GM10248 (cell line): ENCODE measurements at places on chromosomes 11 and 22.

- DNase-seq: no peak
These were observed 5.5 kb upstream of the FXYD2 start for GRCh38 chr11:117830072-117830471.

DNA sequence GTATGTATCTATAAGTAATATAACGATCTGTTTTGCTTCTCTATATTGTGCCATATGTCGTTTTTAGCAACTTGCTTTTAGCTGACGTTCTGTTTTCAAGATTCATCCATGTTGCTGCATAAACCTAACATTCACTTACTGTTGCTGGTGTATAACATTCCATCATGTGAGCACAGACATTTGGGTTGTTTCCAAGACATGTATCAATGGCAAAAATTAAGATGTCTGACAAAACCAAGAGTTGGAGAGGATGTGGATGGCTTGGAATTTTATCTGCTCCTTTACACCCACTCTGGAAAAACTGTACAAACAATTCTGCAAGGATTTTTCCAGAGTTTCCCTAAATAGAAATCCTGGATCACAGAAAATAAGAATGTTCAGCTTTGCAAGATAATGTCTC is 40.9 kb downstream of the DGCR2 start:
- DNase-seq: no peak

GRCh38 chr11:73141031-73141308 is 1.1 kb downstream of the FCHSD2 start:
- DNase-seq: no peak

- no peak for DNase-seq
These were observed 56.0 kb downstream of the PACS1 start for GRCh38 chr11:66126064-66126463.

DNA sequence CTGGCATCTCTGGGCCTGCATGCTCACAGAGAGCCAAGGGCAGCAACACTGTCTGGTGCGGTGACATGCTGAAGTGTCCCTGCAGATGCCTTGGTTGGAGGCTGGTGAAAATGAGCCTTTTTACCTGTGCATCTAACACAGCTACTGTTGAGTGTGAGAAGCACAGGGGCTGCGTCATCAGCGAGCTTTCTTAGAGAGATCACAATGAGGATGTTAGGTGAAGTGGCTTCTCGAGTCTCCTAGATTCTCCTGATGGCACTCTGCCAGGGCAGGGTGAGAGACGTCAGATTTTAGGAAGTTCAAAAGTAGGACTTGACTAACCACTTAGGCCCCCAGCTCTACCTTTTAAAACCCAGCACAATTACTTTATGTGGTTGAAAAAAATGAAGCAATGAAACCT is 3.6 kb upstream of the SLC15A3 start:
- no peak for DNase-seq

DNA sequence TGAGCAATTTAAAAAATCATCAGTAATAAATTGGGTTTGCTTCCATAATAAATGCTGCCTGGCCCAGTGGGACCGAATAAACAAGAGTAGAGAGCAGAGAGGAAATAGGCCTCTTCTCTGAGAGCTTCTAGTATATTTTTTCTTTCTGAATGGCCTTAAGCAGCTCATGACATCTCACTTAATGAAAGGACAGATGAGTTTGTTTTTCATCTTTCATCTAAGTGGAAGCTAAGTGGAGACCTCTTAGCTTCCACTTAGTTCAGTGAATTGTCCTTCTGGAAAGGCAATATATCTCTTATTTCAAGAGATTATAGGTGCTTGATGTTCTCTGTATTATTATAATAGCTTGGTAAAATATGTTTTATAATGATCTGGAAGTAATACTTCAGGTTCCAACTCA is 245.9 kb upstream of the ANO3 start:
- no peak for DNase-seq

DNA sequence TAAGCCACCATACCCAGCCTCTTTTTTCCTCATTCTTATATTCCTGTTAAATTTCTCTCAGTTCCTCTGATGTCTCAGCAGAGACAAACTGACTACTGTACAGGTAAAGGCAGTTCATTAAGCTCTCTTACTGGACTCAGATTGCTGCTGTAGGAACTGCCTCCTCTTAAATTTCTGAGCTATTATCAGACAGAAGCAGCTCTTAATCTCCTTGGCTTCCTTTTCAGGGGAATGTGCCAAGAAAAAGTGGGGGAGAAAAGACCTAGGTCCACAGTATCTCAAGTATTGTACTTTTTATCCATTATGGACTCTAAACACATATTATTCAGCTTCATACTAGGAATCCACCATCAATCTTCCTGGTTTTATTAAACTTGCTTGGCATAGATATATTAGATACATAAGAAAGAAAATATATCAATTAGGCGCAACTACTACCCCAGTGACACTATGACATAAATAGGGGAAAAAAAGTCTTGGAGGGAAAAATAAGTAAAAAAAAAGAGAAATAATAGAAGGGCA is 26.1 kb downstream of the MRTFA start:
- no peak for DNase-seq

DNA sequence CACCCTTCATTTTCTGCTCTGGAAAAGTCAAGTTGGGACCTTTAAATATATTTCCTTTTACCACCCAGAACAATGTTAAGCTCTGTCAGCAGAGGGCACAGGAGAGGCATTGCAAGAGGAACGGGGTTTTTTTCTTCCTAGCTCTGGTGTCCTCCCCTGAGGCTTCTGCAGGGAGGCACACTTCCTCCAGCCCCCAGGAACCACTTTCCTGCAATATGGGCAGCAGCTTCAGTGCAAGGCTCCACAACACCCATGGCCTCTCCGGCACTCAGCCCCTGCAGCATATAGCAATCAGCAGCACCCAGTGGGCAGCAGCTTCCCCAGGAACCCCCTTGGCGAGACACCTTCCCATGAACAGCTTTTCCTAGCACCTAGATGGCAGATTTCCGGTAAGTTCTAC is 101.4 kb downstream of the SYT9 start:
- DNase-seq: peak; percentile 51

- peak; percentile 57 for DNase-seq
These were observed 150.1 kb upstream of the UBASH3B start for GRCh38 chr11:122505304-122506006.

- DNase-seq: no peak
These were observed 12.0 kb downstream of the OVCH2 start for GRCh38 chr11:7694235-7694634.

DNA sequence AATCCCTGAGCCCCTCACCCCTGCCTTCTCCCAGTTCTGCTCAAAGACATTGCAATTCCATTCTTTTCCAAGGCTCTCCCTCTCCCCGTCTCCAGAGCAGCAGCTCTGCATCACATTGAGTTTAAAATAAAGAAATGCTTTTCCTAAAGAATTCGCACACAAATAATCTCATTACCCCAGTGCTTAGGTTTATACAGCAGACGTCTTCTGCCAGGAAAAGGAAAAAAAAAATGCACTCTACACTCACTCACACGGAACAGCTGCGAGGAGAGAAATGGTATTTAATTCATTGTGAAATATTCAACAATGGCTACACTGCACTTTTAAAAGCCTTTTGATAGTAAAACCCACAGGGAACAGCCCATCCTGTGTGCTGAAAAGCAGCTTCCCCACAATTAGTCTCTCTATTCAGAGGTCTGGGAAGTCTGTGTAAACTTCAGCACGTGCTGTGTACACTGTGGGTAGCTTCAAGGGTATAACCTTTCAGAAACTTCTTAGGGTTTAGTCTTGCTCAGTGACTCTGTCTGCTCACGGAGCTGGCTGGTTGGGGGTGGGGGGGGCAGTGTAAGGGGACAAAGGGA is 42.8 kb downstream of the ETS1 start:
- no peak for DNase-seq

GRCh38 chr11:12292766-12293165 is 84.6 kb upstream of the PARVA start:
- peak; percentile 4 for DNase-seq

DNA sequence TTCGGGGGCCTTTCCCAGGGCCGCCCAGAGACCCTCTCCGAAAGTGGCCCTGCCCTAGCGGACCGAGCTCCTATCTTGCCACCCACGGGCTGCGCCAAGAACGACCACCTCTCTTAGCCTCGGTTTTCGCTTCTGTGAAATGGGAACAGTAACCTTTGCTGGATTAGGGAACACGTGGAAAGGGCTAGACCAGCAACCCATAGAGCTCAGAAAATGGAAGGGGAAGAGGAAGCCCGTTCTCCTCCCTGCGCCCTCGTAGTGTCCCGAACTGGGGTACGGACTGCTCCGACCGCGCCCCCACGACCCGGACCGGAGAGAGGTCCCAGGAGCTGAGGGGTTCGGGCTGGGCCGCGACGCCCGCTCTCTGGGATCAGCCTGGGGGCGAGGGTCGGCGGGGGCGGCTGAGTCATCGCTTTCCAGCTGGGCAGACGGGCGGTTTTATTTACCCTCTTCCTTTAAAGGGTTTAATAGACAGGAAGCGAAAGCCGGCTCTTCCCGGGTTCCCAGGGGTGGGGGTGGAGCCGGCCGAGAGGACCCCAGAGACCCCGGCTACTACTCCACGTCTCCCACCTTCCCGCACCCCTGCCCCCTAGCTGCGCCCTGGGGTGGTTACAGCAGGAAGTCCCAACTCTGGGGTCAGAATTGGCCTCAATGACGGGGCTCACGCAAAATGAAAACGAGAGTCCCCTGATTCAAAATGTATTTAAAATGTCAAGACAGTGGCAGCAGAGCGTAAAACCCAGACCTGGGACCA is 907 bp upstream of the PHLDA2 start:
- peak; percentile 77 for DNase-seq

- no peak for DNase-seq
These were observed 267.3 kb upstream of the MPPED2 start for GRCh38 chr11:30853439-30853838.

GRCh38 chr11:94884376-94884775 is 89.0 kb downstream of the CWC15 start:
- DNase-seq: peak; percentile 5

GRCh38 chr22:40322021-40322420 is 24.3 kb upstream of the ADSL start:
- DNase-seq: no peak

- no peak for DNase-seq
These were observed 155.4 kb upstream of the PDGFD start for GRCh38 chr11:104319396-104319795.

- no peak for DNase-seq
These were observed 78.1 kb upstream of the PICALM start for GRCh38 chr11:86147004-86147403.

- DNase-seq: no peak
These were observed 12.9 kb downstream of the OR51L1 start for GRCh38 chr11:5007561-5007960.

- DNase-seq: no peak
These were observed 56.8 kb downstream of the ELFN2 start for GRCh38 chr22:37370306-37370979.

GRCh38 chr22:35435201-35435740 is 35.3 kb downstream of the MCM5 start:
- DNase-seq: no peak

GRCh38 chr11:79201677-79202347 is 239.0 kb downstream of the TENM4 start:
- DNase-seq: no peak

GRCh38 chr22:22414266-22414665 is 94.3 kb downstream of the ZNF280B start:
- DNase-seq: no peak

DNA sequence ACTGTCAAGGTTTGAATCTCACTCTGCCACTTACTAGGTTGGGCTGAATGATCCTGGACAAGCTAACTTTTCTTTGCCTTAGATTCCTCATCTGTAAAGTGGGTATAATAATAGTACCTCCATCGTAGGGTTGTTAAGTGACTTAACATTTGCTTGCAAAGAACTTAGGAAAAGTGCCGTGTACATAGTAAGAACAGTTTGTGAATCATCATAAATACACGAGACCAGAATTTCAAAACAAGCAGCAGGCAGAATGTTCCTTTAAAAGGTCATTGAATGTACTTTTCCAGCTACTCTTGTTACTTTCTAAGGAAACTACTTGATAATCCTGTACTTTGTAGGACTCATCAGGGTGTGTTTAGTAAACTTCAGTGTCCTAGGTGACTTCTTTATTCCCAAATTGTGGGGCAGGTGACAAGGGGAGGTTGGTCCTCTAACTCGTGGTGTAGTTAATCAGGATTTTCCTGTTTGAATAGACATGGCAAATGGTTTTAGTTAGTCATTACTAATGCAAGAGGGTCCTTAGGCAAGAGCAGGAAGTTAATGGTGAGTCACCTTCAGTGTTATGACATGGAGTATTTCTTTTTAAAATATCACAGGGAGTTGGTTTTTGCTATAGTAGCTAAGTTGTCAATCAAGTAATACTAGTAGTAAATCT is 67.9 kb downstream of the YAP1 start:
- DNase-seq: no peak

- DNase-seq: no peak
These were observed 45.1 kb upstream of the TSPAN18 start for GRCh38 chr11:44681698-44682097.

GRCh38 chr22:39205344-39206021 is 39.3 kb downstream of the PDGFB start:
- DNase-seq: peak; percentile 47

GRCh38 chr11:18650859-18651557 is 16.9 kb upstream of the SPTY2D1 start:
- peak; percentile 70 for DNase-seq

DNA sequence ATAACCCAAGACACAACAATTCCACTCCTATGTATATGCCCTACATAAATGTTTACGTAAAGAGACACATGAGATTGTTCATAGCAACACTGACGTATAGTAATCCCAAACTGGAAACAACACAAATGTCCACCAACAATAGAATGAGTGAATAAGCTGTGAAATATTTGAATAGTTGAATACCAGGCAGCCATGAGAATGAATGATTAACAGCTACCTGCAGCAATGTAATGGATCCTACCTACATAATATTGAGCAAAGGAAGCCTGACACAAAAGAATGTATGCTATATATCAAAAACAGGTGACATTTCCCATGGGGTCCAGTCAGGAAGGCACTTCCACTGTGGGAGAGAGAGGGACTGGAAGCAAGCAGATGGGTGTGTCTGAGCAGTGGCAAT is 92.8 kb upstream of the LINC01488 start:
- no peak for DNase-seq

GRCh38 chr11:58577555-58578135 is 1.2 kb upstream of the ZFP91 start:
- peak; percentile 37 for DNase-seq

DNA sequence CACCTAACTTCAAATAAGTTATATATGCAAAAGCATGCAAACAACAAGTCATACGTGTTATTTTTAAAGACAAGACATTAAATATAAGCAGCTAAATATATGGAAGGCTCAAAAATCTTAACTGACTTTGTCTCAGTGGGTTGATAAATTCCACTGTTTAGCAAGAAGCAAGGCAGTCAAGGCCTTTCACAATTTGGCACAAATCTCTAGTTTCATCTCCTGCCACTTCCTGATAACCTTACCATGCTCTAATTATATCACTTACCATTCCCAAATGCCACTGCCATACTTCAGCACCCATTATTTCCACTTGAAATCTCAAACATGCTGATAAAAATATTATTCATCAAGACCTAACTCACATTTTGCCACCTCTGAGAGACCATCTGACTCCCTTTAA is 24.8 kb downstream of the DCUN1D5 start:
- DNase-seq: no peak

- no peak for DNase-seq
These were observed 20.3 kb upstream of the ARHGAP8 start for GRCh38 chr22:44732017-44732561.
